ENCODE measurements at places on chromosomes 7 and 10.

GRCh38 chr10:72375585-72375984 lies 20.9 kb upstream of the DNAJB12 start:
- no peak for DNase-seq

GRCh38 chr7:127704211-127704610 lies 52.2 kb downstream of the SND1 start:
- no peak for DNase-seq

GRCh38 chr10:30773501-30773900 lies 143.9 kb upstream of the LYZL2 start:
- no peak for DNase-seq

DNA sequence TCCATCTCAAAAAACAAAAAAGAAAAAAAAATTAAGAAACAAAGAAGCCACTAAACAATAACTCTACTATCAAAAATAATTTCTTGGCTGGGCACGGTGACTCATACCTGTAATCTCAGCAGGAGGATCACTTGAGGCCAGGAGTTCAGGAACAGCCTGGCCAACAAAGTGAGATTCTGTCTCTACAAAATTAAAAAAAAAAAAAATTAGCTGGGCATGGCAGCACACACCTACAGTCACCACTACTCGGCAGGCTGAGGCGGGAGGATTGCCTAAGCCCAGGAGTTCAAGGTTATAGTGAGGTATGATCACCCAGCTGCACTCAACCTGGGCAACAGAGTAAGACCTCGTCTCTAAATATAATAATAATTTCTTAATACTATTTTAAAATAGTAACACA lies 69.0 kb downstream of the PARD3 start:
- DNase-seq, result no peak

DNA sequence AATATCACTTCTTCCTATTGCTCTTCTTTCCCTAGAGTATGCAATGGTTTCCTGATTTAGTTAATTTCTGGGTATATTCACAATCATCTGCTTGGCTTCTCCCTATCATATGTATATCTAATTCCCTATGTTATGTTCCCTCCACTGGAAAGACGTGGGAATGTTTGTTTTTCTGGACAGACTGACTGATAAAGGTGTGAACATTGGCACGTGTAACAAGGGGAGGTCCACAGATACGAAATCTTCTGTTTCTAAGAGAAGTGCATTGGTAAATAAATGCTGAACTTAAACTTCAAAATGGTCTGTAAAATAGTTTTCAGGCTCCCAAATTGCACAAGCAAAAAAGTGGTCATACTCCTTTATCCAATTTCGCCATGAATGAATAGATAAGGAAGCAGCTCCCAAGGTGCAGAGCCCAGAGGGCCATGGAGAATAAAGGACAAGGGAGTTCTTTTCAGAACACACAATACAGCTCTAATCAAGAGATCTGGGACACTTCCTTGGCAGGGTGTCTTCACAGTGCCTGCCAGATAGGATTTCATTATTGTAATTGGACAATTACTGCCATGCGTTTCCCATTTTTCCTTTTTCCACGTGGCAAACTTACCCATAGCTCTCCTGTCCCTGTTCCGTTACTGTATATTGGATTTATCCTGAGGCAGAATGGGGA lies 141.9 kb downstream of the RNF133 start:
- no peak for DNase-seq

DNA sequence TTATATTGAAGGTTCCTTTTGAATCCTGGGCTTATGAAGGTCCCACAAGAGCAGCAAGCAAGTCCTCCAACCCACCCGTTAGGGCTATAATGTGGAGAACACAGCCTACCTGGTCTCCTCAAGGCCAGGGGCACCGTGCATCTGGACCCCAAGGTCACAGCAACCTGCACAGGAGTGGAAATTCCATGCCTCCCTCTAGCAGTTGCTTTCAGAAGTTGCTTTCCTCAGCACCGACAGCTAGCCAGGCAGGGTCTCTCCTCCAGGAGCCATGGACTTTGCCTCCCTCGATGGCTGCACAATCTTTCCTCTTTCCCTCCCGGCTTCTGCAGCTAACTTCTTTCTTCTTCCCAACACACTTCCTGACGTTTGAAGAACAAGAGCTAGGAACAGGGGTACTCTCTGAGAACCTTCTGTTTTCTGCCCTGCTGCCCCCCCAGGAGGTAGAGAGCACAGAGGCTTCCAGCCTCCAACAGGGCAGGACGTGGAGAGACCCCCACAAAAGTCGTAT lies 149.8 kb downstream of the PTPN20 start:
- no peak for DNase-seq

DNA sequence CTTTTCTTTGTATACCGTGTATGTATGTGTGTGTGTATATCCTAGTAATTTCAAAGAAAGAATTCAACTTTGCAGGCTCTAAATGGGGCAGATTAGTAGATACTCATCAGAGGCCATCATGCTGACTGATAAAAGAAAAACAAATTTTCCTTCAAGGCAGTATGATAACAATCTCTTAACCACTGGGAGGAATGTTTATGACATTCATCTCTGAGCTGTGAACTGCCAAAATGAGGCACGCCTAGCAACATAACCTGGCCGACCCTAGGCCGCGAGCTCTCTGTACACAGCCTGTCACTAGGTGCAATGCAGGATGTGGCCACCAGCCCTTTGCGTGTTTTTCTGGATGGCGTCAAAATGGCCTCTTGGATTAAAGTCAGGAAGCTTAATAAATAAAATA lies 343.7 kb upstream of the GALNT17 start:
- no peak for DNase-seq

DNA sequence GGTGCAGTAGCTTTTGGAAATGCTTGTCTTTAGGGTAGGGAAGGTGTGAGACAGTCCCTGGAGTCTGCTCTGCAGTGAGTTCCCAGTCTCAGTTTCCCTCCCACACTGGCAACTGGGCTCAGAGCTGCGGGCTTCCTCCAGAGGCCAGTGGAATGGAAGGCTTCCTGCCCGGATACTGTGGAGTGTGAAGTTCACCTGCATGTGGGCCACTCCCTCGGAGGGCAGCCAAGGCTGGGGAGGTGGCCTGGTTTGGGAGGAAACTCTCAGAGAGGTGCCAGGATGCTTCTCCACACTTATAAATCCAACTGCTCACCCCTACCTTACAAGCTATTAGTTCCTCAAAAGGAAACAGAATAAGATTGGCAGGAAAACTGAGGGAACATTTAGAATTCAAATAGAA lies 18.1 kb upstream of the UBE2H start:
- DNase-seq, result no peak

DNA sequence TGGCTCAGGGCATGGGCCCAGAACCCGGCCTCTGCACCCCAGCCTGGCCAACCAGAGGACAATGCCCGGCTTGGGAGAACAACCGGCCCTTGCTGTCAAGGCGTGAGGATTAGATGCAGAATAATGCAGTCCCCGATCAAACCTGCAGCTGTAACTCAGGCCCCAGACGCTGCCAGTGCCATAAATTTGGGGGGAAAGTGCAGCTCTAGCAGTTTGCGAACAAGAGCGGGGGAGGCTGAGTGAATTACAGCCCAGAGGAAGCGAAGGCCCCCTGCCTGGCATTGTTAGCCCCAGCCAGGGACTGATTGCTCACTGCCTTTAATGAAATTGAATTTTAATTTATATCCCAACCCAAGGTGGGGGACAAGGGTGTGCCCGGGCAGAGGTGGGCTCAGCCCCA lies 38.0 kb upstream of the GNA12 start:
- no peak for DNase-seq

DNA sequence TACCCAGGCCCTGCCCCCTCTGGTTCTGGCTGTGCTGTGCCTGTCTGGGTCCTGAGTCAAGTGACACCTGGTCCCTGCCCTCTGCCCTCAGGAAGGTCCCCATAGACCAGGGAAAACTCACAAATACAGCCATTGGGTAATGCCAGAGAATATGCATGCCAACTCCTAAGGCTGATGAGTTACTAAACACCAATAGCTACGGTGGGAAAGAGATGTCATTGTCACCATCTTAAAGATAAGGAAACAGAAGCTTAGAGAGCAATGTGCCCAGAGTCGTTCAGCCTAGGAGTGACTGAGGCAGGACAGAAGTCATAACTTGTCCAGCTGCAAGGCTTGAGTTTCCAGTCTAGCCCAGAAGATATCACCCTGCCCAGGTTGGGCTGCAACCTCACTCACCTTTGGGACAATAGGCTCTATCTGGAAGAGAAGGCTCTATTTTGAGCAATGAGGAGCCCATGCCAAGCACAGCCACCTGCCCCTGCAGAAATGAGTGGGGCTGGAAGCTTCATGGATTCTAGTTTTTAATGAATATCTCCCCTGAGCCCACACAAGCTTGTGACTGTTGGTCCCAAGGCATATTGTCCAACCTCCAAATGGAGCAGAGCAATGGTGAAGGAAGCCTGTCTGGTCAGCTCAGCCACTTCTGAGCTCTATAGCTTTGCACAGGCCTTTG lies 42.6 kb downstream of the ZNF273 start:
- no peak for DNase-seq

- DNase-seq, result no peak
These were observed 137.6 kb upstream of the TMEM72 start for GRCh38 chr10:44773565-44773964.

- no peak for DNase-seq
These were observed 28.5 kb downstream of the AMZ1 start for GRCh38 chr7:2716488-2716887.

GRCh38 chr10:118012952-118013525 lies 33.7 kb downstream of the RAB11FIP2 start:
- DNase-seq, result no peak

- DNase-seq, result no peak
These were observed 5.8 kb downstream of the IGFBP1 start for GRCh38 chr7:45893996-45894664.

GRCh38 chr10:19634163-19634562 lies 182.1 kb upstream of the PLXDC2 start:
- DNase-seq, result no peak

DNA sequence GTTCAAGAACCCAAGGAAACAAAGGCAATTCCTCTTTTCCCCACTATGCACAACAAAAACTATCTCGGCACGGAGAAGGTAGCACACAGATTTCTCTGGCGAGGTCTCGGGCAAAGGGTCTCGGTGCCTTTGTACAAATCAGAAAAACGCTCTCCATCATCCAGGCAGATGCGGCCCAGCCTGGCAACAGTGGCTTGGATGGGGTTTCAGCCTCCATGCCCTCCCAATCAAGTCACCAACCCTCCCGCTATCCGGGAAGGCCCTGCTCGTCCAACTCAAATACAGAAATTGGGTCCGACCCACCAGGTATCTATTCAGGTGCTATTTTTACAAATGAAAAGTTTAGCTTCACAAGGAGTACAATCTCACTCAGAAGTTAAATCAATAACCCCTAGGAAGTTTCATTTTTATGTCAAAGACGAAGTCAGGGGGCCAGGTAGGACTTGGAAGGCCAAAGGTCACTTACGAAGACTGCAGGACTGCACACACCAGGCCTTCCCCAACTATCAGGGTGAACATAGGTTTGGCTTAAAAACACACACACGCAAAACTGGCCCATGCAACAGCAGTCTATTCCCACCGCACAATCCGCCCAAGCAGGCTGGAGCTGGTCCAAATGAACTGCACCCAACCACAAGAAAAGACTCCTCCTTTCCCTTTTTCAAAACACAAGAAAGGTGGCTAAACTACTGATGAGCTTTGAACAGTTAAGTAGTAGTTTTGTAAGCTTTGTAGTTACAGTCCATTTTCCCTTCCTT lies 43.0 kb downstream of the GNA12 start:
- no peak for DNase-seq

- DNase-seq, result no peak
These were observed 50.7 kb downstream of the SYPL1 start for GRCh38 chr7:106061301-106061979.

- DNase-seq, result no peak
These were observed 180.9 kb downstream of the PLXNA4 start for GRCh38 chr7:132395361-132395760.

All from nucleus accumbens (tissue), 56 donors.